ENCODE measurements at places on chromosomes 6 and 20.

- no peaks in the 10 kb centered on the region for H3K36me3 ChIP-seq
- peaks cover 3% of the 10 kb centered on the region for H3K27me3 ChIP-seq
- no peak overlapping the region for H3K27ac ChIP-seq
- H3K4me1 ChIP-seq: no peaks in the 10 kb centered on the region
Observed at GRCh38 chr6:142543606-142544005, 241.8 kb downstream of the ADGRG6 start.

GRCh38 chr20:18754653-18755045 is 58.9 kb upstream of the SCP2D1 start:
- H3K27me3 ChIP-seq: no peaks in the 10 kb centered on the region
- no peak for DNase-seq
- H3K4me1 ChIP-seq: no peaks in the 10 kb centered on the region
- no peak overlapping the region for H3K27ac ChIP-seq

GRCh38 chr20:19928328-19929011 is 88.7 kb upstream of the NAA20 start:
- H3K27ac ChIP-seq: peak overlapping the region; percentile 39
- peaks cover 3% of the 10 kb centered on the region for H3K36me3 ChIP-seq
- H3K27me3 ChIP-seq: no peaks in the 10 kb centered on the region
- DNase-seq: no peak

DNA sequence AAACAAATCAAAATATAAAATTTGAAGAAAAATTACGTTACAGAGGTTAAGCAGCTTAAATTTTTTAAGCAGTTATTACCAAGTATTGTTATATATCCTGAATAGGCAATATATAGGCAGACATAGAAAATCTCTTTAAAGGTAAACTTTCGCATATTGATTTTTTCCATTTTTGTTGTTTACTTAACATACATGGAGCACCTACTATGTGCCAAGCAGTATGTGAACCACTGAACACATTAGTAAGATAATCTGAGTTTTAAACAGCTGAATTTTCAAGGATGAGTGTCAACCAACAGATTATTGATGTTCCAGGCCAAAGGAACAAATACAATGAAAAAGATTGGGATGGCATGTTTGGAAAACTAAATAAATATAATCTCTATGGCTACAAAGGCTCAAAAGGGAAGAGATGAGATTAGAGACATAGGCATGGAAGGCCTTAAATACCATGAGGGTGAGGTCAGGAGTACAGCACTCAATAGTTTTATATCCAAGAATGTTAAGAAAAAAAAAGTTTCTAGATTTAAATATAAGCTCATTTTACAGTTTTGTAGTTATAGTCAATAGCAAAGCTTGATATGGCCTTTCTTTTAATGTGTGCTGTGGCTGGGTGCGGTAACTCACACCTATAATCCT is 277.5 kb downstream of the PTPRK start:
- no peaks in the 10 kb centered on the region for H3K27me3 ChIP-seq
- DNase-seq: no peak
- H3K27ac ChIP-seq: no peak overlapping the region
- peaks cover 3% of the 10 kb centered on the region for H3K36me3 ChIP-seq

DNA sequence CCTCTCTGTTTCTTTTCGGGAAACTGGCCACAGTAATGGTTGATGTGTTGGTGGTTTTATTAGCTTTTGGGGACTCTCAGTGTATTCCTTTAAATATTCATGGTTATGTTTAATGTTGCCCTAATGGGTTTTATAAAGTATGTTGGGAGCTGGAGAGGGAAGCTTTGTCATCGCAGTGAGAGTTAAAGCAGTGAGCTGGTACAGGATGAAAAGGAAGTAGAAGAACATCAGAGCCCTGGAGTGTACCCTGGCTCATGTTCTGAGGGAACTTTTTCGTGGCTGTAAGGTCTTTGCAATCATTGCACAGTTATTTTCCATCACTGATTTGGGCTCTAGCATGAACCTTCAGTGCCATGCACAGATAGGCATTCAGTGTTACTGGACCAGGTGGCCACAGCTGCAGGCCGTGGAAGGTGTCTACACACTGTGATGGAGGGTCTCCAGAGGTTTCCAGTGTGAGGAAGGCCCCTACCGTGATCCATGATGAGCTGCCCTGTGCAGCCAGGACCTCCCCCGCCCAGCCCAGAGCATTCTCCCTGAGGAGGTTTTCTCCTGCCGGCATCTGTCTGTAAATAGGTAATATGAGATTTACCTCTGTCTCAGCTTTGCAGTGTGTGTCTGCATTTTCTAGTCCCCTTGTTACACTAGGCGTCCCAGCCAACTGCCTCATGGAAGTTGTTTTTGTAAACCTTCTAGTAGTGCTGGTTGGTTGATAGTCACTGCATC is 22.4 kb upstream of the TMEM217 start:
- no peak overlapping the region for H3K4me3 ChIP-seq
- peaks cover 32% of the 10 kb centered on the region for H3K36me3 ChIP-seq
- H3K4me1 ChIP-seq: peaks cover 13% of the 10 kb centered on the region
- no peaks in the 10 kb centered on the region for H3K27me3 ChIP-seq
- no peak overlapping the region for H3K27ac ChIP-seq

GRCh38 chr6:163335056-163335455 is 79.5 kb upstream of the QKI start:
- no peak overlapping the region for H3K4me3 ChIP-seq
- H3K27ac ChIP-seq: no peak overlapping the region
- peaks cover 10% of the 10 kb centered on the region for H3K4me1 ChIP-seq
- no peaks in the 10 kb centered on the region for H3K36me3 ChIP-seq

Measured in type B pancreatic cell (in vitro differentiated cells).